ENCODE measurements at places on chromosomes 7 and 10.

DNA sequence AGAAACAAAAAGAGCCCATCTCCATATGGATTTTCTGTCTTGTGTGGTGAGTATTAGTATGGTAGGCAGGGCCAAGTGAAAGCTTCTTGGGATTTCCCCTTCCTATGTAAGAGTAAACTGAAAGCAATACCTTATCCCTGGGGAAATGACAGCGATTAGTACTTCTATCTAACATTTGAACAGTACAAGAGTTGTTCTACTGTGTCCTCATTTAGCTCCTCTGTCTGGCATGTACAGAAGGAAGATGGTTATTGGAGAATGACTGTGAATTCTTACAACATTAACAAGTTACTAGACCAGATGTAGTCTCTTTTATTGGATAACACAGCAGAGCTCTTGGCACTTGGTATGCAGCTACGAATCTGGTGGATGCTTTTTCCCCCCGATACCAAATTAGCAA, 17.9 kb upstream of the TRIL start:
- no peak for DNase-seq

GRCh38 chr10:74096777-74097176, 53.9 kb downstream of the AP3M1 start:
- no peak for DNase-seq

DNA sequence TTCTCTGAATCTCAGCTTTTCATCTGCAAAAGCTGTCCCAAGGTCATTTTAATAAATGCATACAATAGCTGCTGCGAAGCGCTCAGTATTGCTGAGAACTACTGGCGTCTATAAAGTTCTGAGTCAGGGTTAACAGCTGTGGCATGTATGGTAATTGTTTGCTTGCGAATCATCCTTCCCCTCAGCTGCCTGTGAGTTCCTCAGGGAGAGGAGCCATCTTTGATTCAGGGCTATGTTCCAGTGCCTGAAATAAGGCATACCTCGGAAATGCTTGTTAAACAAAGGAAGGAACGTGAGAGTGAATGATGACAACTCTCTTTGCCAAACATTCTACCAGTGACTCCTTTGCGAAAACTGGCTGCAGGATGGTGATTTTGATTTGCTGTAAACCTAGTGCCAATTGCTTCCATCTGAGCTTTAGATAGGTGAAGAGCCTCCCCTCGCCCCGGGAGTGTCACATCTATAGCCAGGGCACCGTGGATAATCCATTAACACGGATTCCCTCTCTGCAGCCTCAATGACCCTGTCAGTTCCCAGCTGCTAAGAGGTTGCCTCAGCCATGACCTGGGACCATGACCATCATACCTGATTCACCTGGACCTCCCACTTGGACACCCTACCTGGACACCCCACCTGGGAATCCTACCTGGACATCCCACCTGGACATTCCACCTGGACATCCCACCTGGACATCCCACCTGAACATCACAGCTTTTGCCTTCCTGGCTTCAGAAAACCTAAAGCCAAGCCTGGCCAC, 39.6 kb downstream of the GPRIN2 start:
- DNase-seq, result no peak

DNA sequence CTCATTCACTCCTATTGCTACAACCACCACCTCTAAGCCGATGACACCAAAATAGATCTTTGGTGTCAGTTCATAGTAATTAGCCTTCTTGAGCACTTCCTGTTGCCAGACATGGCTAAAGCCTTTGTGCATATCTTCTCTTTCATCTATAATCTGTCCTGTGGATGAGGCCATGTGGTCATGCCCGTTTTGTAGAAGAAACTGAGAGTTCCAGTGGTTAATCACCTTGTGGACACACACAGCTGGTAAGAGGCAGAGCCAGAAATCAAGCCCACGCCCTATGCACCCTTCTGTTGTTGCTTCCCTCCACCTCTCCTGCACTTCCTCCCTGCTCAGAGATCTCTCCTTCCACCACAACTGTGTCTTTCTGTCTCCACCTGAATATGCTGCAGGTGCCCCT, 285.1 kb upstream of the PFKP start:
- no peak for DNase-seq

DNA sequence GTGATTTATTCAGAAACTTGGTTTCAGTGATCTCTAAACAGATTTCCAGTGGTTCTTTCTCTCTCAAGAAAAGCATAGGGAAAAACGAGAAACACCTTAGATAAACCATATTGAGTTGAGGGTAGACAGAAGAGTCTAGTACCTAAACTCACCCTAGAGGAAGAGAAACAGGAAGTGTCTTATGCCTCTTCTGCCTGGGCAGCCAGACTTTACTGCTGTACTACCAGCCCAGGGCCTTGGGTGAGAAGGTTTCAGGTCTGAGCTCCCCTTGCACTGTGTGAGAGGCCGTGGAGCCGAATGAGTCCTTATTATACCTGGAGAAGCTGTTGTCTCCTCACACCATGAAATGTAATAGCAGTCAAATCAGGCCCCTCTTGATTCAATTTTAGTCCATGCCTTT, 18.2 kb downstream of the HIF1AN start:
- no peak for DNase-seq

All from NCI-H2081 (cell line).